ENCODE measurements at places on chromosomes 3 and 15.
A peak's percentile ranks its signal among the peaks of the same experiment; 100 is the strongest.

DNA sequence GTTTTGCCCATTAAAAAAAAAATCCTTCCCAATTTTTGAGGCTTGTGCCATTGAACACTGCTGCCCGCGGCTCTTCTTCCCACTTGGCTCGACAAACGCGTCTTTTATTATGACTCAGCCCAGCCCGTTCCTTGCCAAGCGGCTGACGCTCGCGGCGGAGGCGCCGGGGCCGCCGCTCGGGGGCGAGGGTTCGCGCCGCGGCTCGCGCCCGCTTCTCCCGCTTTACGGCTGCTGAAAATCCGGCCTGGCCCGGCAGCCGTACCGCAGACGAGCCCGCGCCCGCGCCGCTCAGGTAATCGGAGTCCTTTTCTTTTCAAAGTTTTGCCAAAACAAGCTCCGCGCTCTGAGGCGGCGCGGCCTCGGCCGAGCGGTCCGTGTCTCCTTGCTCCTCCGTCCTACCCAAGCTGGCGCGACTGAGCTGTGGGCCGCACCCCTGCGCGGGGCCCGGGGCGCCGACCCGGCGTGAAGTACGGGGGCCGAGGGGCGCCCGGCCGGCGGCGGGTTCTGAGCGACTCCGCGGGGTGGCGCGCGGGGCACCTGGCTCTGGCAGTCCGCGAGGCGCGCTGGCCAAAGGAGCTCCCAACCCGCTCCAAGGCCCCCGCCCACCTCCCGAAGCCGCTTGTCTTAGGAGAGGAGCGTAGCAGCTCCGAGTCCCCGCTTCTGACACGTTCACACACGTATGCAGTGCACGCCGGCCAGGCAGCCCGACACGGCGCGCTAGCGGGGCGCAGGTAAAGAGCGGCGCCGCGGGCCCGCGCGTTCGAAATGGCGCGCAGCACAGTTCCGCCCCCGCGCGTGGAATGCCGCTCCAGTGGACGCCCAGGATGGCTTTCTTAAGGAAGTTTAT is 418.2 kb upstream of the NAALADL2 start:
- DNase-seq, result peak; percentile 82

- DNase-seq, result no peak
Observed at GRCh38 chr3:82002986-82003642, 241.7 kb upstream of the GBE1 start.

GRCh38 chr3:71346061-71346460 is 237.5 kb downstream of the FOXP1 start:
- DNase-seq, result no peak

DNA sequence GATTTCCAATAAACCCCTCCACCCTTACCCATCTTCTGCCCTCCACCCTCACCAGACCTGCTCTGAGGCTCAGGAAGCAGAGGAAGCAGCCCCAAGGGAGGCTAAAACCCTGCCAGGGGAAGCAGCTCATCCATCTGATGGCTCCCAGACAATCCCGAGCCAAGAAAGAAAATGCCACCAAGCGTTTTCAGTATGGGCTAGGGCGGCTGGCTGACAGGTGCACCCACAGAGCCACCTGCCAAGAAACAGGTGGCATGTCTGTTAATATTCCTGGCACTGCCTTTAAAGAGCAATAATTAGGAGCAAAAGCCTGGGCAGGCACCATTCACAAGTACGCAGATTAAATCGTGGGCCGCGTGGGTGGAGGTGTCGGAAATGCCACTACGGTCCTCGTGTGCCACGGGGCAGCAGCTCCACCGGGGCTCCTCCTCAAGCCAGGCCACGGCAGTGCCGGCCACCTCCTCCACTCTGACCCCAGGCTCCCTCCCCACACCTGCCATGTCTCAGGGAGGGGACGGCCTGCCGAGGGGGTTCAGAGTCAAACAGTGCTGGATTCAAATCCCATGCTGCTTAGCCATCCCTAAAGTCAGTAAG is 23.9 kb upstream of the GRIP2 start:
- DNase-seq, result no peak

GRCh38 chr3:35597490-35597889 is 41.8 kb upstream of the ARPP21 start:
- DNase-seq, result no peak

DNA sequence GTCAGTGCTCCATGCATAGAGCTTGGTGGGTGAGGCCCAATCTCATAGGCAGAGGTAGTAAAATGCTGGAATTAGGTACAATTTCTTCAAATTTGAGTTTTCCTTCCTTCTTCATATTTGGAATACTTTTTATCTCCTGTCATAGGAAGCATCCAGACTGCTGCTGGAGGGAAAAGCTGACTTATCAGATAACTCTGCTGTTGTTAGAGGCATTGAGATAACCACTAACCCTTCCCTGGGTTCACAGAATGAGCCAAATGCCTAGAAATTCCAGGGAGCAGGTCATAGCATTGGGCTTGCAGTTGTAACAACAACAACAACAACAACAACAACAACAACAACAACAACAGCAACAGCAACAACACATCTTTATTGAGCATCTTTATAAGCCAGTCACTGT is 332.7 kb downstream of the PDCD6IP start:
- no peak for DNase-seq

DNA sequence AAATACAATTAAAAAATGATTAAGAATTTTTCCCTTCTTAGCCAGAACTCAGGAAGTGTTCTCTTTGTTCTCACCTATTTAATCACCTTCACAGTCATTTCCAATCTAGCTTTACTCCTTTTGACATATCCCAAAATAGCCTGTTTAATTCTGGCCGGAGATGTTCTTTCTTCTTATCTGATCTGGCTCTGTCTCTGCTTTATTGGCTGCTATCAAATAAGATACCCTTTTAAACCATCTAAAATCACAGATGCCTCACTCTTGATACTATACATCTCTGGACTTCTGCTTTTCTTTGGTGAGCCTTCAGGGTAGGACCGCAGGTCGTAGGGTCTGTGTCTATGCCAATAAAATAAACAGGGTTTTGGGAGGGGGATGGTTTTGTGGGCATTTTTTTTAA is 319.2 kb upstream of the SEMA6D start:
- no peak for DNase-seq

DNA sequence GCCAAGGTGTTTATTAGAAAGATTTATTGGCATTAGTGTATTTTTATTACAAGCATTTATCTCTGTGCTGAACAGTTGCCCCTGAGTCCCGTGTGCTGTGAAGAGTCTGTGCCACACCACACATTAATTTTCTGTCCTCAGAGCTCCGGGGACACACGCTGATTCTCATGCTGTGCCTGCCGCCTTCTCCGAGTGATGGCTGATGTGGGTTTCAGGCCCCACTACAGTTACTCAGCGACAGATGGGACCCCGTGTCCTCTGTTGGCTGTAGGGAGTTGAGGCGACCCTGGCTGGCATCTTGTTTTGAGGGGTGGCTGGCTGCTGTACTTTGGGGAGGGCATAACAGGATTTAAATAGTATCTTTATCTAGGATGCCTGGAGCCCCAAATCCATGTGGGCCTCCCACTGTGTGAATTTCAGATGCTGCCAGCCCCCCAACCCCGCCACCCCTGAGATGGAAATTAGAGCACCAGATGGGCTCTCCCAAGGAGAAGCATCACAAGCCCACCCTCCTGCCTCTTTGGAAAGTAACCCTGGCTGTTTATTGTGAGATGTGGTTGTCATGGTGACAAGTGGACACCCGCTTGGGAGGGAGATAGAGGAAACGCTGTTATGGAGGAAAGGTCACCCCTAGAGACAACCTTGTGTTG is 185.6 kb downstream of the APBA2 start:
- no peak for DNase-seq

- no peak for DNase-seq
Observed at GRCh38 chr3:150038830-150039229, 68.1 kb upstream of the PFN2 start.

GRCh38 chr15:66743703-66744536 is 41.9 kb downstream of the SMAD6 start:
- DNase-seq, result no peak

DNA sequence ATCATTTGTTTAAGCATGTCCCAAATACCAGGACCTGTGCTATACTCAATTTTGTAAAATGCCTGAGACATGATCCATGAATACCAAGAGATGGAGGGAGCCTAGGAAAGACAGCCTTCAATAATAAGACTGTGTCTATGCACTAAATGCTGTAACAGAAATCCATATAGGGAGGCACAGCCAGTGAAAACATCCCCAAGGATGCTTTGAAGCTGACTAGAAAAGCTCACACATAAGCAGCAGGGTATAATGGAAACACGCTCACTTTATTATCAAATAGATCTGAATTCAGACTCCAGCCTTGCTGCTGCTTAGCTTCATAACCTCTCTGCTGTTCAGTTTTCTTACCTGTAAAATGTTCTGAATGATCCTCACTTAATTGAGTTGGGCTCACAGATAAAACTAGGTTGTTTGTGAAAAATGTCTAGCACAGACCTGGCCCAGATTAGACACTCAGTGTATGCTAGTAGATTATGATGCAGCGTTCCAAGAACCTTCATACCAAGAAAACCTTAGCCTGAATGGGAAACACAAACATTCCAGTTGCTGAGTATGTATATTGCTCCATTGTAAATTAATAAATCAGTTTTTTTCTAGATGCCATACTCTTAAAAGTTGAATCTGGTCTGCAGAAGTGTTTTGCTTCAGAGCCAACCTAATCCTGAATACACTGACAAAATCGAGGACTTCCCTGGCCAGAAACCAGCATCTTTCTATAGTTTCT is 3.8 kb upstream of the LARP6 start:
- no peak for DNase-seq

DNA sequence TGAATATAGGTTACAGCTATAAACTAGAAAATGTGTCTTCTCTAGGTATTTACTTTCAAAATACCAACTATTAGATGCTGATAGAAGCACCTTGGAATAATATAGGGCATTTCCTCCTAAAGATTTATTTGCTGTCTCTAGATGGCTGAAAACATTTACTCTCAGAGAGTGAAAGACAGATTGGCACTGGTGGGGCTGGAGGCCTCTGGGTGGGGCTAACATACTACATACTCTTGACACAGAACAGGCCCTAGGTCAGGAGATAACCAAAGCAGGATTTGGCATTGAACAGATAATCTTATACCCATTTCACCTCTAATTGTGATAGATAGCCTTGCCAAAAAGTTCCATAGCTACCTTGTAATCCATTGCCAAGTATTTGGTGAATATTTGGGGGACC is 253.3 kb upstream of the TBC1D5 start:
- no peak for DNase-seq
